Stimulated activated CD4-positive, alpha-beta T cell treated with anti-CD3 and anti-CD28 coated beads, Interleukin-15, amount 100 ng/mL, for 1 hour (primary cell): ENCODE measurements at places on chromosomes 2 and 18.
A peak's percentile ranks its signal among the peaks of the same experiment; 100 is the strongest.

- no peak for DNase-seq
Measured at GRCh38 chr2:228630786-228631185, 449.3 kb upstream of the SPHKAP start.

DNA sequence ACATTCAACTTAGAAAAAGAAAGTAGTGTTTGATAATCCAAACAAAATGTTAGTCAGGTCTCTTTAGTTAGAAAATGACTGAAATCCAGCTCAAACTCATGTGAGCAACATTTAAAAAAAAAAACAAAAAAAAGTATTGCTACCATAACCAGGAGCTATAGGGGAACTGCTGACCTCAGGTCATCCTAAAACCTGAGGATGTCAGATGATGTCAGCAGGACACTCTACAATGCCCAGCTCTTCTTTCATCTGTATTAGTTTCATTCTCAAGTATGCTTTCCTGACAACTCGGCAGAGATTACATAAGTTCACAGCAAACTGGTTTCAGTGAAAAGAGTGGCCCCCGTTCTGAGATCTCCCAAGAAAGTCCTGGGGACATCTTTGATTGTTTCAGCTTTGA is 4.2 kb upstream of the ESCO1 start:
- DNase-seq: no peak

GRCh38 chr2:38113981-38114708 is 38.2 kb upstream of the CYP1B1 start:
- DNase-seq: no peak

DNA sequence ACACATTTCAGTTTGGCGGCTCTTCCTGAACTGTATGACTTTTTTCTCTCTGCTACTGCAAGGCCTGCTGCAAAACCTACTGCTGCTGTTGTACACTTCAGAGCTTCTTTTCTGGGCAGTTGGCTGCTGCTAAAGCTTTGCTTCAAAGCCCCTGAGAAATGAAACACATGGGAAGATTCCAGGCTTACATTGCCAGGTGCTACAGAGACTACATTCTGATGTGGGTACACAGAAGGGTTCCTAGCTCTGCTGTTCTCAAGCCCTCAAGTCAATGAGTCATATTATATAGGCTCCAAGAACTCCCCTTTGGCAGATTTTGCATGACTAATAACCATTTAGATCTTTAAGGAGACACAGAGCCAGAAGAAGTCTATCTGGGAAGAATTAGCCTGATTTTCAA is 12.9 kb upstream of the PGAP1 start:
- DNase-seq: no peak

DNA sequence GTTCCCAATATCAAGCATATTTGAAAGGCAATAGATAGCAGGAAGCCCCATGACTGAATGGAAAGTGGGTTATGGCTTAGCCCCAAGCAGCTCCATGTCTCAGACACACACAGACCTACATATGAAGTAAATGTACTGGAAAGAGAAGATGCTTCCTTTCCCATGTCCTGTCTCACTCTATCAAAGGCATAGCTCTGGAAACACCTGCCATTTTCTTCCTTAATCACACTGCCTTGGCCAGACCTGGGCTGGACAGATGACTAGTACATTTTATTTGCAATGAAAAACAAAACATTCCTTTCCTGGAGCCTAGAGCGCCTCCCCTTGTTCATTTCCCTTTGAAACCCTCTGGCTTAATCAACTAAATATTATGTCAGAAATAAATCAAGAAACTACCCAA is 160.7 kb downstream of the ANTXR1 start:
- no peak for DNase-seq

DNA sequence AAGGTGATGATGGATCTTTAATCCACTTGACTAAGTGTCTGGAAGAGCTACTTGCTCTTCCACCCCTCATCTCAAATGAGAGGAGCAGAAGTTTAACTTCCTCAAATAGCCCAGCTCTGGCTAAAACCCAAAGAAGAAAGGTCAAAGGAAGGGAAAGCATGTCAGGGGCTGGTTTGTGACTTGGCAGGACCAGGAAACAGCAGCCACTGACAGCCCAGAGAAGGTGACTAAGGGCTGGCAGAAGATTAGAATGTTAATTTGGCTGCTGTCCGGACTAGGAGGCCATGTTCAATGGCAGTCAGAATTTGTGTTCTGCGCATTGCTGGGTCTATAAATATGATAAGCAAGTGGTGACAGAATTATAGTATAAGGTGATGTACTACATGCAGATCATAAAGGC is 386.2 kb downstream of the SETBP1 start:
- DNase-seq: no peak

DNA sequence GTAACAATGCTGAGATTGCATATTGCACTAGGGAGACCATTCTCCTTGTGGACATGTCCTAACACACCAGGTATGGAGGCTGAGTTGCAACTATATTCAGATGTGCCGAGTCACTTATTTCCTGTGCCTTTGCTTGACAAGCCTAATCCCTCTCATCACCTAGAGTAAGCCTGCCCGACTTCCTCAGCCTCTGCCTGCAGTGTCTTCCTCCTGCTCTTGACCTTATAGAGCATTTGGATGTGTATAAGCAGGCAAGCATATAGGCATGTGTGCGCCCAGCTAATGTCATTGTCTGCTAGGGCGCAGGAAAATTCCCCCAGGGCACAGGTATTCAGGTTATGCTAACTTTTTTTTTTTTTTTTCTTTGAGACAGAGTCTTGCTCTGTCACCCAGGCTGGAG is 316.9 kb downstream of the CDH2 start:
- DNase-seq: no peak

DNA sequence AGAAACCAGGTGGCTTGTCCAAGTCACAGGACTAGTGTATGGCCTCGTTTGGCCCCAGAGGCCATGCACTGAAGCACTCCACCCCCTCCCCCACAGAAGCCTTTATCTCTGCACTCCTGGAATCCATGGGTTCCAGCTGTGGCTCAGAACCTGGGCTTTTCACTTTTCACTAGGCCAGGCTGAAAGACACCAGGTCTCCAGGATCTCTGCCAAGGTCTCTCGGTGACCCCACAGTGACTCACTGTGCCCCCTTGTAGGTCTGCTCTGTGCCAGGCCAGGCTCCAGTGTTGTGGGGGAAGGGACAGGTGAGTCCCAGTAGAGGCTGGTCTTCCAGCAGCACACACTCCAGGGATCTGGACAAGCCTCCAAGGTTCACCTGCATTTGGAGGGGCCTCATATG is 31.0 kb upstream of the GLI2 start:
- DNase-seq: no peak

- DNase-seq: no peak
Measured at GRCh38 chr2:88897715-88898114, 206.2 kb downstream of the RPIA start.

DNA sequence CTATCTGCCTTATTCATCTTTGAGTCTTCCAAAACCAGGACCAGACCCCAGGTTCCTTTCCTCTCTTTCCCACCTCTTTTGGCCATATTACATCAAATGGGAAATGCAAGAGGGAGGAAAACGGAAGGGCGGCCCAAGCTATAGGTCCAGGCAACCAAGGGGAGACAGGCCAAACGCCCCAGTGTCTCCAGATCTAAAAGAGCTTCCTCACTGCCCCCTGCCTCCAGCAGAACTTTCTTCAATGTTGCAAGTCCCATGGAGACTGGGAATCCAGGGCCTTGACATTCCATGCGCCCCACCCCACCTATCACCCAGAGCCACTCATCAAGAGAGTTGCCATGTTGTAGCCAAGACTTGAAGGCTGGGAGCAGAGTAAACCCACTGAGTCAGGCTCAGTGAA is 15.4 kb downstream of the TNS1 start:
- no peak for DNase-seq

DNA sequence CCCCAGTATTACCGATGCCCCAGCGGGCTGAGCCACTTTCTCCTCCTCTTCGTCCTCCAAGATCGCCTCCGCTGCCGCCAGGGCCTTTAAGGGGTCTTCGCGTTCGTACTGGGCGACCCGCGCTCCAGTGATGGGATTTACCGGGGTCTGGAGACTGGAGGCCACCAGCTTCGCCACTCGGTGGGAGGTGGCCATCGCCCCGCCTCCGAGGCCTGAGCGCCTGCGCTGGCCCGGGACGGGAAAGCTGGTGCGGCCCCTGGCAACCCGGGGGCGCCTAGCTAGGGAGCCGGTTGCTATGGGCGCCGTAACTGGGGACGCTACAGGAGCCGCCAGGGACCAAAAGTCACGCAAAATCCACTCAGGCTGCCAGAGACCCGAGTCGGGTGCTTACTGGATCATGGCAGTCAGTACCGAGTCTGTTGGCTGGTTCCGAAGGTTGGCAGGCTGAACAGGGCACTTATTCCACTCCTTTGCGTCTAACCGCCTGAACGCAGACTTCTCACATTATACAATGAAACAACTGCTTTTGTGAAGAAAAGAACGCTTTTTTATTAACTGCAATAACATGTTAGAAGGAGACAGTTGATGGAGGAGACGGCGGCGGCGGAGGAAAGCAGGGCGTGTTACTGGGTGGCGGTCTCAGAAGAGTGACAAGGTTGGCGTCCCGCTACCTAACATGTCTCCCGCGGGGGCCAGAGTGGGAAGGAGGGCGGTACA is at the start of gene FAM161A:
Gene FAM161A, minus strand, starts transcription at position 214 of the 717 bp plus-strand sequence. Its CDS starts 19 bp downstream, at position 195.
- DNase-seq: peak; percentile 44

GRCh38 chr2:184890311-184890710 is 292.0 kb downstream of the ZNF804A start:
- DNase-seq: no peak

DNA sequence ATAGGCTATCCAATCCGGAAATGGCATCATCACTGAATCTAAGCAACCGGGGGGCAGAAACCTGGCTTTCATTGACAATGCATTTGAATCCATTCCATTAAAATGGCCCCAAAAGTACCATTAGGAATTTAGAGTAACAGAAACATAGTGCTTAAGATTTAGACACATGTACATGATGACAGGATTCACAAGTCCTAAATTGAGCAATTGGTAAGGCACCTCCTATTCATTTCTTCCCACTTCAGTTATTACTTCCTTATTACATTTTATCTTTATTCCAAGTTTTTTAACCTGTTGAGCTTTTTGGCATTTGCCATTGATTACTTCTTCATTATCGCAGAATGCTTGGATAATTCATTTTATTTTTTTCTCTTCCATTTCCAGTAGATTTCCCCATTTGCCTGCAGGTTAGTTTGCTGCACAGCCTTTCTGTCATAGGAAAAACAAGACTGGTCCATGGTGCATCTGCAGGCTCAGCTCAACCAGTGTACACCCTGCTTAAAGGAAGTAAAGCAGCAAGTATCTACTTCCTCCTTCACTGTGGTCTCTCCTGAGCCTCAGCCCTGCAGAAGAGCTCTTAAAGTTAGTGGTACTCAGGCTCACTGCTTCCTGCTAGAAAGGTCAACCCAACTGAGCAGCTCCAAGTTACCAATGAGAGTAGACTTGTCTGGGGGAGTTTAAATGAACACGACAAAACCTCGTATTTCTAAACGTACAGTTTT is 89.2 kb downstream of the DOCK10 start:
- no peak for DNase-seq

GRCh38 chr2:49045083-49045482 is 109.2 kb downstream of the FSHR start:
- no peak for DNase-seq

DNA sequence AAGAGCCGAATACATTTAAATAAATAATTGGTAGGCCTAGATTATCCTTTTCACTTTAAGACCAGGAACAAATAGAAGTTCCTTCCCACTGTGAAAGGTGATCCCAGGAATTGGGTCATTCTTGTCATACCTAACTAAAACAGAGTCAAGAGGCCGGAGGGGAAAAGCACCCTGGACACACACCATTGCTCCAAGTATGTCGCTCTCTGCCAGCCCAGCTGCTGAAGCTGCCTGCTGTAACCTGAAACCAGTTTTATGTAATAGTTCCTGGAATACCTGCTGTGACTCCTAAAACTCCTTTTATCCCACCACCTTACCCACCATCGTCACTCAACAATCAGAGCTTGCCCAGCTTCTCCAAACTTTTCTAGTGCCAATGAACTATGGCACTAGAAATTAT is 217.1 kb downstream of the PTPRM start:
- DNase-seq: no peak

GRCh38 chr2:108907822-108908712 is 81.0 kb downstream of the EDAR start:
- no peak for DNase-seq

- no peak for DNase-seq
Measured at GRCh38 chr18:28767201-28767600, 590.3 kb upstream of the CDH2 start.

GRCh38 chr2:160207271-160207670 is 7.2 kb upstream of the ITGB6 start:
- no peak for DNase-seq

- DNase-seq: no peak
Measured at GRCh38 chr2:14182227-14182946, 450.1 kb upstream of the LRATD1 start.

DNA sequence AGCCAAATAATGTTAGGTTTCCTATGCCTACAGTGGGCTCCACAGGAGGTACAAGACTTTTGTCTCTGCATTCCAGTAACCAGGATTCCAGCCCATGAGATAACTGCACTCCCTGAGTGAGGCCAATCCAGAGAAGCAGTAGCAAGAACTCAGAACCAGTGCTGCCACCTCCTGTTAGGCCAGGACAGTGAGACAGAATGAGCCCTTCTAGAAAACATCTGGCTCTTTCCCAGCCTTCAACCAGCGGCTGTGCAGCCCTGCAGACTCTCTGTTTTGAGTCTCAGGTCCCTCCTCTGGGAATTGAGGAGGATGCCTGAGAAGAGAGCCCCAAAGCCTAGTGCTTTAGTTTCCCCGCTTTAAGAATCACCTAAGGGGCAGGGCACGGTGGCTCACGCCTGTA is 44.2 kb downstream of the ARID5A start:
- DNase-seq: no peak
